Cerebellum (tissue), 4 donors: ENCODE measurements at places on chromosomes 12 and 14. TPM values are rescaled to one million over a fixed set of nuclear protein-coding genes. Genes with fewer than 3 reads are reported as not detected.

GRCh38 chr14:32022938-32023466 lies 54.1 kb upstream of the ARHGAP5 start:
- DNase-seq = no peak

Gene CRIP1
- 0.73 TPM for total RNA-seq

DNA sequence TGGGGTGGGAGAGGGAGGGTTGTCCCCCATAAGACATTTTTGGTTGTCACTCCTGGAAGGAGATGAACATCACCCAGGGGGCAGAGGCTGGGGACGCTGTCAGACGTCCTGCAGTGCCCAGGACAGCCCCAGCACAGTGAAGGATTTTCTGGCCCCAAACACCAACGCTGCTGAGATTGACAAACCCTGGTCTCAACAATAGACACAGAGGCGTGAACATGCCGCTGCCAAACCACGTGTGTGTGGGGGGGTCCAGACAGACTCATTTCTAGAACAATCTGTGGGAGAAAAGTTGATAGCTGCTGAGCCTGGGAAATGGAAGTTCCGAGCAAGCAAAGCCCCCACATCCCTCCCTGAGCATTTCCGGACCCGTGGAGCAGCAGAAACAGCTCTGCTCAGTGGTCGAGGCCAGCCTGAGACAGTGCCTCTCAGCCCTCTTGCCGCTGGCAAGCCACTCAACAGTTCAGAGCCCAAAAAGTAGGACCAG lies 43.8 kb upstream of the CLMN start:
- DNase-seq = no peak

GRCh38 chr12:9604287-9604686 lies 3.4 kb downstream of the KLRB1 start:
- no peak for DNase-seq

DNA sequence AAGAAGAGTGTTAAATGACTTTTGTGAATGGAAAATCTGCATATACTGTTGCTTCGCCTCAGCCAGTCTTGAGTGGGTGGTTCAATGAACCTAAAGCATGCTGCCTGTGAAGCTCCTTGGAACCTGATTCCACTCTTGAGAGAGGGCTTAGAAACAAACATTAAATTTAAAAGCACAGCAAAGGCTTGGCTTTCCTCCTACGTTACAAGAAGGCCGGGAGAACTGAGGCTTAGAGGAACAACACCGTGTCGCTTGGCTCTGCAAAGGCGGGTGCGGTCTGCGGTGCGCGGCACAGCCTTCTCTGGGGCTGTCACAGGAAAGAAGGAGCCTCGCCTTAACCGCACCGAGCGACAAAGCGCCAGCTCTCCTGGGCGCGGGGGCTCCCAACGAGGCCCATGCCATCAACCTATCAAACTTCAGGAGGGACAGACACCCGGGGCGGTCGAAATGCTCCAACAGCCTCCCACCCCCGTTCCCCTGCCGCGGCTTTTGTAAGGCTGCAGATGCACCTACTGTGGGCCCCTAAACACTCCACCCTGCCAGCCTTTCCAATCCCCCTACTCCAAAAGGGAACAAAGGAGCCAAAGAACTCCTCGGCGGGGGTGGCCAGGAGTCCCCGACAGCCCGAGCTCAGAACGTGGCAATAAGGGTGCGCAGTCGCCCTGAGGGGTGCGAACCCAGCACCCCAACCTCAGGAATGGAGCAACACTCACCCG lies 729 bp downstream of the OSBPL8 start:
- peak; percentile 41 for DNase-seq

GRCh38 chr14:55973285-55973800 lies 144.9 kb upstream of the PELI2 start:
- no peak for DNase-seq

DNA sequence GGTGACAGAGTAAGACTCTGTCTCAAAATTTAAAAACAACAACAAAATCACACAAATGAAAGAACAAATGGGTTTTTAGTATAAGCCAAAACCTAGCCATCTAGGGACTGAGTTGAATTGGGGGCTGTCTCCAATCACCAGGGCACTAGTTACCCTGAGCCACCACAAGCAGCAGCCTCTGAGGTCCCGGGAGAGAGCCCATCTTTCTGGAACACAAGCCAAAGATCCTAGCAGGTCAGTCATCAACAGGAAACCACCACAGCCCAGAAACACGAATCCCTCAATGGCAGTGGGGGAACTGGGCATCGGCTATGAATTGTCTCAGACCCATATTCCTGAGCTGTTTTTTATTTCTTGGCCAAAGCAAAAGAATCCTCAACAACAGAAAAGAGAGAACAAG lies 75.3 kb downstream of the KDM2B start:
- no peak for DNase-seq

Gene CD4
- total RNA-seq = 3.3 TPM

DNA sequence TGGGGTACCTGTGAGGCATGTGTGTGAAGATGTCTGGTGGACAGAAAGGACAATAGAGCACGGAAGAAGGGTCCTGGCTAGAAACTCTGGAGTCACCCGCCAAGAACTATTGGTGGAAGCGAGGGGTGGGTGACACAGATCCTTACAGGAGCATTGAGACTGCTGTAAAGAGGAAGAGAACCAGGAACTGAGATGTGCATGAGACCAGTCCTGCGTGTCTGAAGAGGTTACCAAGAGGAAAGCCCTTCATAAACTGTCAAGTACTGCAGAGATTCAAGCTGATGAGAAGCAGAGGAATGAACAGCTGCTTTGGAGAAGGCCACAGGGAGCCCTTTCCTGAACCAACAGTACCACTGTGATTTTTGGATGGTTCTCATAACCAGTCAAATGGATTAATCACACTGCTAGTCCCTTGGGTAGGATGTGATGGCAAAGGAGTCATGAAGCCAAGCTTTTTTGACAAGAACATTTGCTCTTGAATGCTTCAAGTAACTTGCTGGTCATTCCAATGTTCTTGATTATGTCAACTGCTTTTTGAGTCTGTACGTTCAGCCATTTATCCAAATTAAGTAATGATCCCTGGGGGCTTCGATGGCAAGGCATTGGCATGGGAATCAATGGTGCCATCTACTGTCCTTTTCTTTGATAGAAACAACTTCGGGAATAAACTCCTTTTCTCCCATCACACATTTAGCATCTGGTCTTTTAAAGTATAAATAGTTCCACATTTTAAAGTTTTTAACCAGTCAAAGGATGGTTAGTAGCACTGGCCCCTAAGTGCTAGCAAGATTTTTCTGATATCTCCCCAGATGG lies 42.9 kb downstream of the GPR135 start:
- DNase-seq = no peak

GRCh38 chr14:38605193-38606114 lies 349.6 kb upstream of the CLEC14A start:
- no peak for DNase-seq

GRCh38 chr14:38410442-38410841 lies 154.5 kb upstream of the CLEC14A start:
- no peak for DNase-seq
